NCI-H1436 treated with DMSO at 0.1 percent for 48 hours (cell line): ENCODE measurements at places on chromosomes 12 and 14.
A peak's percentile ranks its signal among the peaks of the same experiment; 100 is the strongest.

DNA sequence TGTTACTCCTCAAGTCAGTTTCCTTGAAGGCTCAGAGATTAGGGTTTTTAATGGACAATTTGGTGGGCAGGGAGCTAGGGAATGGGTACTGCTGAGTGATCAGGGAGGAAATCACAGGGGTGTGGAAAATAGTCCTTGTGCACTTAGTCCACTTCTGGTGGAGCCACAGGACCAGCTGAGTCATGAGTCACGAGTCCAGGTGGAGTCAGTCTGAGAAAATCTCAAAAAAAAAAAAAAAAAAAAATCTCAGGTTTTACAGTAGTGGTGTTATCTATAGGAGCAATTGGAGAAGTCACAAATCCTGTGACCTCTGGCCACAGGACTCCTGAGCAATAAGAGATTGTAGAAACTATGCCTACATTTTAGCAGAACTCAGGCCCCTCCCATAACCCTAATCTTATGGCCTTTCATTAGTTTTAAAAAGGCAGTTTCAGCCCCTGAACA lies 28.2 kb upstream of the AMN1 start:
- DNase-seq, result no peak

- DNase-seq, result peak; percentile 11
Observed at GRCh38 chr14:33081259-33081658, 142.6 kb downstream of the NPAS3 start.

GRCh38 chr14:22598896-22599244 lies 770 bp downstream of the ABHD4 start:
- no peak for DNase-seq

DNA sequence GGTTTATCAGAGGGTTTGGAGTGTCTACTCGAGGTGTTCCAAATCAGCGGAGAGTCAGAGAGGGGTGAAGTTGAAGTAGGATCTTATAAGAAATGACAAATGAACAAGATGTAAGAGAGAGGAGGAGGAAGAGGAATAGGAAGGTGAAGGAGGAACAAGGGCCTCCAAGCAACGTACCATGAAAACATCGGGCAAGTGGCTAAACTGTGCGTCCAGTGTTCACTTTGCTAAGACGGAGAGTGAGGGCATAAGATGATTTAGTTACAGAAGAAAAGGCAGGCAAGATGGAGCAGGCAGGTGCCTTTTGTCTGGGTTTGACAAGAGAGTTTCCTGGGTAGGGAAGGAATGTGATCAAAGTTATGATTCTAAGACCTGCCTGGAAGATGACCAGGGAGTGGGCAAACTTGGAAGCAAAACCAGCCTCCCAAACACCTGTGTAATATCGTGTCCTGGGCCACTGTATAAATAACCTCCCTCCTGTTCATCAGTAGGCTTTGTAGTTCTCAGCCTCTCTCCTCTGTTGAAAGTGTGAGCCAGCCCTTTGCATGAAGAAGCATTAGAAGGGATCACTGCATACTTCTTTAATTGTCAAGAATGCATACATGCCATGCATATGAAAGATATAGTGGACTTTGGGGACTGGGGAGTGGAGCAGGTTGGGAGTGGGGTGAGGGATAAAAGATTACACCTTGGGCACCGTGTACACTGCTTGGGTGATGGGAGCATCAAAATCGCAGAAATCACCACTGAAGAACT lies 111.4 kb downstream of the ZFP36L1 start:
- DNase-seq, result no peak

GRCh38 chr12:84073401-84073800 lies 839.2 kb downstream of the SLC6A15 start:
- DNase-seq, result no peak

GRCh38 chr14:67464377-67464776 lies 24.1 kb downstream of the TMEM229B start:
- DNase-seq, result no peak

GRCh38 chr14:31207287-31207754 lies 272 bp downstream of the HECTD1 start:
- DNase-seq, result no peak

GRCh38 chr14:24053548-24054323 lies 1.9 kb downstream of the CARMIL3 start:
- DNase-seq, result no peak

DNA sequence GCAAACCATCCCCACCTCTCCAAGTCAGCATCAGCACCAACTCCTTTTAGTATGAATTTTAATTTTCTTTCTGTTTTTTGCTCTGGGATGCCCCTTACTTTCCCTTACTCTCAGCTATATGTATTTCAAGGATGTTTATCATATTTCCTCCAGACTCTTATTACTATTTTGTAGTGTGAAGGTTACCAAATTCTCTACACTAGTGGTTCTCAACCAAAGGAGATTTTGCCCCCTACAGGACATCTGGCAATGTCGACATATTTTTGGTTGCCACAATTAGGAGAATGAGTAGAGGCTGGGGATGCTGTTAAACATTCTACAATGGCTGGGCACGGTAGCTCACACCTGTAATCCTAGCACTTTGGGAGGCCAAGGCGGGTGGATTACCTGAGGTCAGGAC lies 29.1 kb upstream of the SOS2 start:
- no peak for DNase-seq

GRCh38 chr12:79360936-79361335 lies 329.8 kb downstream of the PAWR start:
- no peak for DNase-seq

- no peak for DNase-seq
Observed at GRCh38 chr14:39217214-39217879, 16.4 kb upstream of the MIA2 start.

- DNase-seq, result no peak
Observed at GRCh38 chr12:32139064-32139421, 32.4 kb downstream of the BICD1 start.

DNA sequence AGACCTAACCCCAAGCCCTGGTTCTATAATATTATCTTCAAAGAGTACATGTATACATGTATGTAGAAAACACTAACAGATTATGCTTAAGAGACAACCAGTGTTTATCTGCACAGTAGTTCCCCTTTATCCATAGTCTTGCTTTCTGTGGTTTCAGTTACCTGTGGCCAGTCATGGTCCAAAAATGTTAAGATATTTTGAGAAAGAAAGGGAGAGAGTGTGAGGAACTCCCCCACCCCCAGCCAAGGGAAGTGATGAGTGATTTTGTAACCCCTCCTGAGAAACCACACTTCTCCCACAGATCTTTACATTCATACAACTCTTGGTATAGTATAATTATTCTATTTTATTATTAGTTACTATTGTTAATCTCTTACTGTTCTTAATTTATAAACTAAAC lies 77.3 kb upstream of the CNTN1 start:
- no peak for DNase-seq

DNA sequence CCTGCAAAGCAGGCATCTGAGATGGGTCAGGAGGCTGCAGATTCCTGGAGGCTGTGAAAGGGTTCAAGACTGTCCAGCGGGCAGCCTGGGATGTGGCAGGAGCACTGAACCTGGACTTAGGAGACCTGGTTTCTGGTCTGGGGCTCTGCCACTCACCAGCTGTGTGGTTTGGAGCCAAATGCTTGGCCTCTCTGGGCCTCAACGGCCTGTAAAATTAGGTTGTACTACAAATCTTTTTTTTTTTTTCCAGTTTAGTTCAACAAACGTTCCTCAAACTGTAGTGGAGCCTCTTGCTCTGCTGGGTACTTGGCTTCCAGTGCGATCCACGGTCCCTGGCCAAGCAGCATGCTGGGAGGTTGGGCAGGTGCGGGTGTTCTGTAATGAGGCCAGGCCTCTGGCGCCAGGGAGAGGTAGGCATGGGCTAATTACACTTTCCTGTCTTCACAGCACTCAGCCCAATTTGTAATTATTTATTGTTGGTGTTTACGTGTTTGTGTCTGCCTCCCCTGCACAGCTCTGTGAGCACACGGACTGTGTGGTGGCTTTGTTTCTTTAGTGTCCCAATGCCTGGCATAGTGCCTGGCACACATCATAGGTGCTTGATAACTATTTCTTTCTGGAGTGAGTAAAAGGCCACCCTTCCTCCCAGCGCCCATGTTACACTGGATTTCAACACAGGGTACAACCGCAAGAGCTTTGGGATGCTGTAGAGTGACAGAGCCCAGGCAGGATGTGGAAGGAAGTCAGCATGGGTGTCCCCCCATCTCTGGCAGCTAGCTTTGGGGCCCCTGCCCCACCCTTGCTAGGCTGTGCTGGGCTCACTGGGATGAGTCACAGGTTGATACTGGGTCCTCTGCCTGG lies 5.8 kb upstream of the KRT80 start:
- no peak for DNase-seq

DNA sequence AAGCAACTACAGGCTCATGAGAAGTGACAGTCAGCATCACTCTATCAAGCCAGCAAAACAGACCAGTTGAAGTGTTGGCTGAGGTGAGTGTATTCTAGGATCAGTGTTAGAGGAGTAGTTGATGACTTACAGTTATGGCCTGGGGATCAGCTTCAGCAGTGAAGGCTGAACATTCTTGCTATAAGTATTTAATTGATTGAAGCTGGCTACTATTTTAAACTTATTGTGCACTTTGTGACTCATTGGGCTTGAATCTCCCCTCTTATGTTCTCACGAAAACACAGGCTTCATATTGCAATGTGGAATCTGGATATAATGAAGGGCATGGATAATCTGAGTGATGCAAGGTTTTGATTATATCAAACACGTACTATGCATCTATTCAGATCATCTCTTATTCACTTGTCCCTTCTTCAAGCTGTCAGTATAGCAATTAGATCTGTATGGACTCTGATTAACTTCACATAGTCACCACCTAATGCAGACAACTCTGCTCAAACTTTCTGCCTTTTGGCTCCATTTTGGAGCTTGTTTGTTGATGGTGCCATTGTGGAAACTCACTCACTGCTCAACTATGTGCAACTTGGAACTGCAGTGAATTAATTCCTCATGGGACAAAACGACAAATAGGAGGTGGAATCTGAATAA lies 309.2 kb downstream of the SLC16A7 start:
- DNase-seq, result no peak

DNA sequence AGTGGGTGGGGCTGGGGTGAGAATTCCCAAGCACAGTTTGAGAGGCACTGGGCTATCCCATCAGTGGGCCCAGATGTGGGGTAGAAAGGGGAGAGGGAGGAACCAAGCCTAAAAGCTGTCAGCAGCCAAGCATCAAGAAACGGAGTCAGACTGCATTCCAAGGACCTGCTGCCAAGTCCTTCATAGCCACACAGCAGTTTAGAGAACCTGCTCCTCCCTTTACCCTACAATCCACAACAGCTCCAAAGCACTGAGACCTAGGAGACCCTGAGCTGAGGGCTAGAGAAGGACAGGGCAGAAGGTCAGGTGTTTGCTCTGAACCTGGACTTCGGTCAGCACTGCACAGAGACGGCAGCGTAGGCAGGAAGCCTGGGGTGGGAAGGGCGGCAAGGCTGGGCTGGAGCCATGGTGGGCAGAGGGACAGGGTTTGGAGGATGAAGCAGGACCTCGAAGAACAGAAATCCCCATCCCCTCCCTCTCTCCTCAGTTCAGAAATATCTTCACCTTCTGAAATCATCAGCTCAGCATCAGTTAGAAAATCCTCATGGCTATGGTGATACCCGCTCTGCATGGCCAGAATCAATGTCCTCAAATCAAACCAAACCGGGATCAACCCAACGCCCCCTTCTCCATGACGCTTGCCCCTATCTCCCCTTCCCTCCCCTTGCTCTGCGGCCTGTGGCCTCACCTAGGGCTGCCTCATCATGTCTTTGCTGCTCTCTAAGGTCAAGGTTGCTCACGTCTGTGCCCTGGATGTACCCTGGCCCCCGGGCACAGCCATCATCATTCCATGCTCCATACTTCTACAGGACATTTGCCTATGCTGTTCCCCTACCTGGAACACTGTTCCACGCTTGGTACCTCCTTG lies 12.9 kb upstream of the SERPINA4 start:
- DNase-seq, result no peak
